ENCODE measurements at places on chromosomes 3 and 15.

DNA sequence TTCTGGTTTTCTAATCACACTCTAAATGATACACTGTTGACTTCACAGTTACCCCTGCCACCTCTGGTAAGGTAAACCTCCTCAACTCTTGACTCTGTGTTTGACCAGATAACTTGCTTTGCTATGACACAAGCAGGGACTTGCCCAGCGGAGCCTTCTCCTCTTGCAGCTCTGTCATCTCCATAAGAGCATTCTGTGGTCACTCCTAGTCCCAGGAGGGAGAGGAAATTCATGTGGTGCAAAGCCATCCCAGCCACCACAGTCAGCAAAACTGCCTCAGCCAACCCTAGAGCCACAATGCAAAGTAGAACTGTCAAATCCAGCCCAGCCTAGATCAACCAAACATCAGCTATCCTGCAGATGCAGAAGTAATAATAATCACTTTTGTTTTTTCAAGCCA is 144.7 kb upstream of the GADL1 start:
- peak; percentile 13 for ATAC-seq

- ATAC-seq: no peak
Observed at GRCh38 chr15:56963126-56963525, 44.7 kb downstream of the TCF12 start.

GRCh38 chr15:39680868-39681267 is 100.0 kb downstream of the THBS1 start:
- ATAC-seq: no peak

DNA sequence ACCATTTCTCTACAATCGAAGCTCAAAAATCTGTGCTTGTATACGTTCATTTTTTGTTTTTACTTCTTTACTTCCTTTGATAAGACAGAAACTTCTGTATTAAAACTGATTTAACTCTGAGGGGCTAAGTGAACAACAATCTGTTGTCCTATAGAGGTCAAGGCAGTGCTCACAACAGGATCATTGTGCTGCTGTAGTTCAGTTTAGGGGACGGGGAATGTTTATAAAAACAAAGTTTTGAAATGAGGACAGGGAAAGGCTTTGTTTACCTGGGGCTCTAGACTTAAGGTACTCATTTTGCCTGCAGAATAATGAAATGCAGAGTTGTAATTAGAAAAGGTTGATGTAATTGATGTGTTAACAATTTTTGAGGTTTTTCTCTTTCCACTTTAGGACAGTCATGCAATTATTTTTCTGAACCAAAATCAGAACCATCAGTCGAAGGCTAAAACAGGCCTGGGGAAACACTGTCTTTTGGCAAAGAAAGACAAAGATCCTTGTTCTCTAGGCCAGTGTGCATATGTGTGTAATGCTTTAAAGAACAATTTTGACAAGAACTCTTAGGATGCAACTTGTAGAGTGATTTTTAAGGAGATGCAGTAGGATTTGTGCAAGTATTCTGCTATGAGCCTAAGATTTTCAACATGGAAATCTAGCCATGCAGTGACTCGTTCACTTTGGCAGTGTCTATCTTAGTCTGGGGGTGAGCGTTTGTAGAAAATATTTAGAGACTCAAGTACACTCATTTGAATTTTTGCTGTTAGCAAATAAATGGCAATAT is 165.2 kb downstream of the PGPEP1L start:
- ATAC-seq: no peak

GRCh38 chr3:37338500-37338899 is 164.1 kb upstream of the LRRFIP2 start:
- peak; percentile 80 for ATAC-seq

GRCh38 chr15:74390647-74391288 is 23.3 kb upstream of the CYP11A1 start:
- ATAC-seq: no peak
